HAP-1 (cell line): ENCODE measurements at places on chromosomes 3 and 15.

DNA sequence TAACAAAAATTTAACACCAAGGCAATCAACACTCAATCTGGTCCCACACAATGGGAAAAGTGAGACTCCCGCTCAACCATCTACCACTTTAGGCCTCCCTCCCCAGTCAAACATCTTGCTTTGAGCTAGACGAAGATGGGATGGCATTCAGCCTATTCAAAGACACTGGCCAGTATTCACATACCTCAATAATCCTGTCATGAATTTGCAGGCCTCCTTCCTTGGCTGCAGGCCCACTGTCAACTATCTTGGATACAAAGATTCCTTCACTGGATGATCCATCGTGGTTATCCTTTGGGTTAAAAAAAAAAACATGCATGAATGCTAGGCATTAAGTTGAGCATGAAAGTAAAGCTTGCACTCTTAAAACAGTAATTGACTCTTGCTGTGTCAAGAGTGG, 22.6 kb downstream of the PDZRN3 start:
- peak; percentile 68 for DNase-seq

- no peak for DNase-seq
Measured at GRCh38 chr3:143337387-143337786, 217.8 kb downstream of the CHST2 start.

DNA sequence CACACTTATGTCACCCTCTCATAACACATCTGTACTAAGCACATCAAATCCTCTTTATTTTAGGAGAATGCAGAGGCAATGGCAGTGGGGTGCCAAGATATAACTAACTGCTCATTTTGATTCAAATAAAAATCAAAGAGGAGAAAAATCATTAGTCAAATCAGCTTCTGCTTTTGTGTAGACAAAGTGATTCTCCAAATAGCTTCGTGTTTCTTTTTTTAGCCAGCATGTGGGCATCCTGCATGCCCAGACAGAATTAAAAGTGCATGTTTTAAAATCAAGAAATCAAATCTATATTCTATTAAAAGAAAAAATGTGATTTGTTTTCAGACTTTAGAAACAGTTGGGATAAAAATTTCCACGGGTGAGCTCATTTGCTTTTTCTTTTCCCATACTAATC, 761.3 kb upstream of the CFAP20DC start:
- no peak for DNase-seq

DNA sequence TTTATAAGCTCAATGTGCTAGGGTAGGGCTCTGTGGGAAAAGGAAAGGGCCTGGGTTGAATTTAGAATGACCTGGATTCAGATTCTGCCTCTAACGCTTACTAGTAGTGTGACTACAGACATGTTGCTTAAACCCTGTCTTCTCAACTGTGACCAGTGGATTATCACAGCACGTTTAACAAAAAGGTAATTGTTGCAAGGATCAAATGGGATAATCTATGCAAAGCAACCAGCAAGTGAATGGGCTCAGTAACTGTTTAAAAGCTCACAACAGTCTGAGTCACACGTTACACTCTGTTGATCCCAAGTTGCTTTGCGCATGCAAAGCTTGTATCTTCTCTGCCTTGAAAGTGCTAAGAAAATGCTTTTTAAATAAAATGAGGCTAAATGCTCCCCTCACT, 236.5 kb downstream of the IL20RB start:
- no peak for DNase-seq

- no peak for DNase-seq
Measured at GRCh38 chr3:106485217-106485616, 616.4 kb upstream of the CBLB start.

DNA sequence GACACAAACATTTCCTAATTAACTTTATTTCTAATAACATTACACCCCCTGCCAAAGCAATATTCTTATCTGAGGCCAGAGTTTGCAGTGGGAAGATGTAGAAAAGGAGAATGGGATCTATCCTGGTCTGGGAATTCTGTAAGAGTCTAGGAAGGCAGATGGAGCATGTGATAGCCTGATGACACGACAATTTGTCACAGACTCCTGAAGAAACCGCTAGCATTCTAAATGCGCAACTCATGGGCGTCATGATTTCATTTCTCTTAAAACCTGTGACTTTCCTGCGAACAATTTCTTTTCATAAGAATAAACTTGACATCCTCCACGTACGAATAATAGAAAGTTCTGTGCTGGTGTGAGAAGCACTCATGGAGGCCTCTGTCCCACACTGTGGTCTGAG, 72.9 kb upstream of the ATP10A start:
- DNase-seq: no peak

DNA sequence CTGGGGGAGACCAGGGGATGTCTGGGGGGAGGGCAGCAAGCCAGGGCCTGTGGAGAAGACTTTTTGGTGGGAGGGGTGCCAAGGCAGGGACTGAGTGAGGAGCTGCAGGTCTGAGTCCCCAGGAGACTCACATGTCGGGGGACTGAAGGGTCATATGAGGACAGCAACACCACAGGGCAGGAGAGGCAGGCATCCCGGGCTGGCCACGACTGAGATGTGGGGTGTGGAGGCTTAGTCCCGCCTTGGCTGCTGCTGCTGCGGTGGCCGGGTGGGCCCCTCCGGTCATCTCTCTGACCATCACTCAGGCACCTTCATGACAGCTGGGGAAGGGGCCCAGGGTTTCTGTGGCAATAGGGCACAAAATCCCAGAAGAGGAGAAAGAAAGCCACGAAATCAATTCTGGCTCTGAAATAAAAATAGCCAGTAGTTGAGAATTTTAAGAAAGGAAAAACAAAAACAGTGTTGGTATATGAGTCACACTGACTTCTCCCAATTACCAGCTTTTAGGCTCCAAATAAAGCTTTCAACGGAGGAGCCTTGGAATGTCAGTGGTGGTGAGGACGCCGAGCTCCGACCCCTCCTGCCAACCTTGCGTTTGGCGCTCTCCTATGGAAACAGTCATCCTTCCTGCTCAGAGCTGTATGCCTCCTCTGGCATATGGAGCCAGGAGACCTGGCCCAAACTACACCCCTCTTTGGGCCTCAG, 52.9 kb upstream of the ITGA11 start:
- no peak for DNase-seq

DNA sequence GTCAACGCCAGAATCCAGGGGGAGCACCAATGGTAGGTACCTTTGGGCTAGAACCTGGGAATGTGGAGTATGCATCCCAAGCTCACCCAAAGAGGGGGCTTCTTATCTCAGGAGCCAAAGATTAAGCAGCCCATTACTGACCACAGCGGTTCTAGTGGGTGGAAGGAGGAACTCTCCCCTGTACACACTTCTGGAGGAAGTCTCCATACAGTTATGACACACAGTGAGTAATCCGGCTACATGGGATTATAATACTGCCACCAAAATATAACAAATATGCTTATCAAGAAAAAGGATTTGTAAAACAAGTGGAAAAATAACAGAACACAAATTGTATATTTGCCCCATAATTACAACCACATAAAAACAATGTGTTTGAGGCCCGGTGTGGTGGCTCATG, 8.4 kb downstream of the MYO1E start:
- no peak for DNase-seq

GRCh38 chr15:28933710-28934445, 48.1 kb downstream of the APBA2 start:
- no peak for DNase-seq

DNA sequence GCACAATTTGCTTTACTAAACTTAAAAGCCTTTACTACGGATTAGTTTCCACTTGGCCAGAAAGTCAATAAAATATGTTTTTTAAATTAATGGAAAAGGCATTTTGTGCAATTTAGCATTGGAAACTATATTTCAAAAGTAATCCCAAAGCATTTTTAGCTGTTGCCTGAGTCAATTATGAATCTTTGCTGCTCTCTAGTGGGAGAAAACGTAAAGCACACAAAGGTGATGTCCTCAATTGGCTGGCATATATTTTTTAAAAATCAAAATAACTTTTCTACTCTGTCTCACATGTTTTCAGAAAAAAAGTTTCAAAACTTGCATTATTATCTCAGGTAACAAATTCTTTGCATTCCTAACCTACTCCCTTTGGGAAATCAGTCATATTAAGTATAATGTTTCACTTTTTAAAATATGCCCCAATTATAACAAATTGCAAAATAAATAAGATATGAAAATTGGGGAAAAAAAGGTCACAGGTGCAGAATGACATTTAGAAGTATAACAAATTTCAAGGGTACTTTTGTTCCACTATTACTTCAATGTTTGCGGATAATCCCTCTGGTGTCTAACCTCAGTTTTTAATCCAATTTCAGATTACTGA, 47.2 kb upstream of the TEX55 start:
- peak; percentile 23 for DNase-seq
